ENCODE measurements at places on chromosomes 4 and X.

DNA sequence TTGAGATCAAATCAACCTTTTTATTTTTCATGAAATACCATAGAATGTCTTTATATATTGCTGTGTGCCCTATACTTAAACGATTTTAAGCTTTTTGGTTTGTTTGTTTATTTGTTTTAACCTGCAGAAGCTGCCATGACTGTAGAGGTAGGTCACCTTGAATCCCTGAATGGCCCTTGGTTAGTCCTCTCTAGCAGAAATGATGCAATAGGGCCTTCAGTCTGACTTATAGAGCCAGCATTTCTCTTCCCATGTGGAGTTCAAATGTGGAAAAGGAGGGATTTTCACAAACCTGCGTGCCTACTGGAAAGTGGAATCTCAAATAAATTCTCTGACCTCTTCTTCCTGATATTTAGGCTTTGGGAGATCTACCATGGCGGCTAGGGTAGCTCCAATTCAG lies 327.9 kb downstream of the MAPK10 start:
- no peak for DNase-seq

- DNase-seq, result no peak
These were observed 29.7 kb upstream of the LGI2 start for GRCh38 chr4:25060241-25060962.

GRCh38 chr4:173652283-173652931 lies 122.4 kb upstream of the HAND2 start:
- DNase-seq, result no peak

GRCh38 chr4:10492464-10492863 lies 35.2 kb upstream of the ZNF518B start:
- no peak for DNase-seq

DNA sequence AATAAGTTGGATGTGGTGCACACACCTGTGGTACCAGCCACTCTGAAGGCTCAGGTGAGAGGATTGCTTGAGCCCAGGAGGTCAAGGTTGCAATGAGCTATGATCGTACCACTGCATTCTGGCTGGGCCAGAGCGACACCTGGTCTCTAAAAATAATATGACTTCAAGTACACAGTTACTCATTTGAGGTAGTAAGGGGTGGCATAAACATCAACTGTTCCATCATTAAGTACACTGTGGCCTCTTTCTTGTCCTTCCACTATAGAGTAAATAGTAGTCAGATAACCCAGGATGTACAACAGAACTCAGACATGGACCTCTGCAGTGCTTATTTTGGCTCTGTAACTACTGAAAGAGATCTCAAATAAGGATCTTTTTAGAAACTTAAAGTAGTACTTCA lies 10.6 kb downstream of the FAM9B start:
- DNase-seq, result no peak

DNA sequence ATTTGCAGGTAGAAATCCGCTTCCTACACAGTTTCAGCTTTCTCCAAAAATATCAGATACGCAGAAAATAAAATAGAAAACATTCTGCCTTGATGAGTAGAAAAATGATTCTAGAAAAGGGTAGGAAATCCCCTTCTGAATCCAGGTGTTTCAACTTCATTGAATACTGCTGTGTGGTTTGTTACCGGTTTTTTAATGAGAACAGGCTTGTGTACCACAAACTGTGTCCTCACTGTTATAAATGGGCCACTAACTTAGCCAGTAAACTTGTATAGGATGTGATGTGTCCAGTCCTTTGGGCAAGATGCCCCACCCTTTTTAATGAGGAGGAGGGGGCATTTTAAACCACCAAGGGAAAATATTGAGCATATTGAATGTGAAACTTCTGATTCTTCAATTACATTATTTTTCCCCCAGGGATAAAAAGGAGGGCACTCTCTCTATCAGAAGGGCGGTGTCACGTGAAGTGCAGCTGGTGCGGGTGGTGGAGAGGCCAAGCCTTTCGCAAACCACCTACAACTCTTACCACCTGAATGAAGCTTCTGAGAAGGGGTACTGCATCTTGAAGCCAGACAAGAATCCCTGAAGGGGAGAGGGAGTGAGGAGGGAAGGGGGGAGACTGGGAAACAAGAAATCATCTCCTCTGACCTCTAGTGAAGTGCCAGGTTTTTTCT lies 4.5 kb downstream of the CXXC4 start:
- DNase-seq, result no peak

DNA sequence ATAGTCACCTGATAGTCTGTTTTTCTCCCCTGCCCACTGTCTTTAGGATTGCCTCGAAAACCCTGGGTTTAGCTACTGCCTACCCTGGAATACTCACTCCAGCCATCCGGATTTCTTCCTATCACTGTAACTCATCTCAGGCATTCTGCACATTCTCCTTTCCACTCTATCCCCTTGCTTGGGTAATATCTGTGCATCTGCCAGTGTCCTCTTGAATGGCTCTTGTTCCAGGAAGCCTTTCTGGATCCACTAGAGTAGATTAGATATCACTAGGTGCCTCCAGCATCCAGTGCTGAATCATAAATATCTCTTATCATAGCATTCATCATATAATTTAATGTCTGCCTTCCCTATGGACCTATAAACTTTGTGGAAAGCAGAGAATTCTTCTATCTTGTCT lies 17.1 kb upstream of the GALNT7 start:
- DNase-seq, result no peak

GRCh38 chr4:34417160-34417559 lies 1827.2 kb downstream of the ARAP2 start:
- DNase-seq, result no peak

DNA sequence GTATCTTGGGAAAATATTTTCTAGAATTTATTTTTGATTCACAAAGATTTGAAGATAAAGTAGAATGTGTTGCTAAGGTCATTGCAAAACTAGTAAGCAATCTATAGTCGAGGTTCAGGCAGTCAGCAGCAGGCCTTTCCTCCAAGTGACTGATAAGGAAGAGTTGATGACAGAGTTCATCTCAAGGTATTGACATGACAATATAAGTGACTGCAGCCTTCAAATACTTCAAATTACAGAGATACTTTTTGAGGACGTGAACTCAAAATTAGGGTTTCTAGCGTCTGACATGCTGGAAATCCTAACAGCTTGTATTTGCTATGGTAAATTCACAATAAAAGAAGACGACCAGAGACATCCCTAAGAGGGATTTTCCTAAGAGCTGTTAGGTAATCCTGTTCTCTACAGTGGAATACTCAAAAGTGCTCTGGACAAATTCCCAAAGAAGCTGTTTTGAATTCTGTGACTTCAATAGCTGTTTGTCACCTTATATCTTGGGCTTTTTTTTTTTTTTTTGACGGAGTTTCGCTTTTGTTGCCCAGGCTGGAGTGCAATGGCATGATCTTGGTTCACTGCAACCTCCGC lies 7.4 kb downstream of the ARHGAP10 start:
- no peak for DNase-seq

DNA sequence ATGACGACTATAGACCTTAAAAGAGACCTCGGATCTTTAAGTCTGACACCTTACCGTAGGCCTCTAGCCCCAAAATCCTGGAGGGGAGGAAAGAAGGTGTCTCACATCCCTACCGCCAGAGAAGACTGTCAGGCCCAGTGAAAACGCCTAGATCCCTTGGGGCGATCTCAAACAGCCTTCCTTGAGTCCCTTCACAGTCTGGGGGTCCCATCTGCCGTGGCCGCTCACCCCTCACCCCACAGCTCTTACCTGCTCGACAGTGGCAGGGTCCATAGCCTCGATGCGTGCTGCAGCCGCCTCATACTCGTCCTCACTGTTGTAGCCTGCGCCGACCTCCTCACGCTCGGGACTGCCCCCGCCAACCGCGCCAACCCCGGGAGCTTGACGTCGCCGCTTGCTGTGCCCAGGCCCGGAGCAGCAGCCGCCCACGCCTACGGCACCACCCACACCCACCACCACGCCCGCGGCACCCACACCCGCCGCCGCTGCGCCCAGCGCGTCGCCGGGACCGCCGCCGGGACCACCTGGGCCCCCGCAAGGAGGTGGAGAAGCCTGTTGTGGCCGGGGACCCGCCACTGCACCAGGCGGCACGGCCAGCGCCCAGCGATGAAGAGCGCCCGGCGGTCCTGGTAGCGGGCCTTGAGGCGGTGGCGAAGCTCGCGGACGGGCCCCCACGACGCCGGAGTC lies 536 bp downstream of the OTUD5 start:
- no peak for DNase-seq

DNA sequence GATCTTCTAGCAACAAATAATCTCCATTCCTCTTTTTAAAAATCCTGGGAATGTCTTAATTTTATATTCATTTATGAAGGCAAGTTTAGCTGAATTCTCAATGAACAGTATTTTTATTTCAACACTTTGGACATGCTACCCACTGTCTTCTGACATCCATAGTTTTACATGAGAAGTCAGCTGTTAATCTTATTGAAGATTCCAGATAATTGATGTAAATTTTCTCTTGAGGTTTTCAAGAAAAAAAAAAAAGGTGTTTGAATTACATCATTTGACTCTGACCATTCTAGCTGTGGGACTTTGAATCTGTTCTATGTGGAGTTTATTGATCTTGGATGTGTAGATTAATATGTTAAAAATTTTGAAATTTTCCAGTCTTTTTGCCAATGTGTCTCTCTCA lies 28.0 kb downstream of the PDHA2 start:
- no peak for DNase-seq

- DNase-seq, result no peak
These were observed at the start of gene CLIC2 for GRCh38 chrX:155334486-155335336. CLIC2 (minus strand) TSS chrX:155334614; CDS start chrX:155334427, 187 bp downstream.

DNA sequence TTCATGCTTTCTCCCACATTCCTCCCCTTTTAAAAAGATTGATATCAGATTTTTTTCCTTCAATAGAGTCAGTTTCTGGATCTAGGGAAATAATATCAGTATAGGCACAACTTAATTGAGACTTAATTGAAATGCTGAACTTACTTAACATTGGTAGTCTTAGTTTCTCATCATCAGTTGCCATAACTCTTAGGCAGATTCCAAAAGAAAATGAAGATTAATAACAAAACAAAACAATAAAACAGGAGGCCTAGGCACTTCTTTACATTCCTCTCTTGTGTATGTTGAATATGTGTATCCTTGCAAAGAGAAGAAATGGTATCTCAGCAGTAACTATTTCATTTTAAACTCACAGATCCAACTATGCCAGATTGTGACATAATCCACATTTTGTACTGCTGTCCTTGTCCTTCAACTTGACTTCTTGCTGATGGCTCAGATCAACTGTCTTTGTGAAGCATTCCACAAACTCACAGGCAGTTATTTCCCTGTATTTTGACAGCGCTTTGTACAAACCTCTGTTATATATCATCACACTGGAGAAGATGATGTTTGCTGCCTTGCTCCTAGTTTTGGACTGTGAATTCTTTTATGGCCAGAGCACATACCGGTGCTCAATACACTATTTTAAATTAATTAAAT lies 9.1 kb upstream of the SLC9B2 start:
- no peak for DNase-seq

- no peak for DNase-seq
These were observed 27.6 kb downstream of the ARFIP1 start for GRCh38 chr4:152807294-152807829.

GRCh38 chrX:68714856-68715255 lies 67.4 kb downstream of the STARD8 start:
- no peak for DNase-seq

GRCh38 chr4:188428935-188429334 lies 289.7 kb downstream of the TRIML1 start:
- DNase-seq, result no peak

DNA sequence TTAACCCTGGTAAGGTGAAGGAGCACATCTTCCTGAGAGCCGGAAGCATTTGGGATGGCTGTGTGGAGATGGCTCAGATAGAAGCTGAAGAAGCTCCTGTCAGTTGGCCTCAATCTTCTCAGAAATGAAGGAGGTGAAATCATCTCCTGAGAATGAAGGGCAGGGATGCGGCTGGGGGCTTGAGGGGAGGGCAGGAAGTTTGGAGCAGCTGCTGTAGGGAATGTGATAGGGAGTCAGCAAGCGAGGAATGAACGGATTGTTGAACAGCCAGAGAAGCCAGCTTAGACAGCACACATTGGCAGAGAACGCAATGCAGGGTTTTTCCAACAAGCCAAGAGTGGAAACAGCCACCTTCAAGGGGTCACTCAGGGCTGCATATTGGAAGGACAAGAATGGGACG lies 10.0 kb downstream of the KCNE5 start:
- no peak for DNase-seq

- DNase-seq, result no peak
These were observed 201.1 kb downstream of the OPHN1 start for GRCh38 chrX:68232206-68232605.

DNA sequence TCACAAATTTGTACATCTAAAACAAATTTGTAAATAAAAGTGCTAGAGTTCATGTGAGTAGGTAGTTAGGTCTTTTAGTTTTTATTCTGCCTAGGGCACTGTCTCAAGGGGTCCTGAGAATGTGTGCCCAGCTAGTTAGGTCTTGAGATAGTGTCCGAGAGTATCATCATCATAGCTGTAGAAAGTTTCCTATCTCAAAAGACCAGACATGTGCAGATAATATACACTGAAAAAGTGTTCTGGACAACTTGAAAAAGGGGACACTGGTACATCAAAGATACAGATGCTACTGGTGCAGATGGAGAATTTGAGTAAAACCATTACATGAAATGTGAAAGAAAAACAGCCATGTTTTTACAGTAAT lies 1.8 kb upstream of the ZCCHC4 start:
- DNase-seq, result no peak

Data from vagina (tissue), 2 donors.